ENCODE measurements at places on chromosomes 7 and 10.
A peak's percentile ranks its signal among the peaks of the same experiment; 100 is the strongest.

GRCh38 chr7:127844165-127844564 lies 187.1 kb downstream of the LRRC4 start:
- DNase-seq = no peak

DNA sequence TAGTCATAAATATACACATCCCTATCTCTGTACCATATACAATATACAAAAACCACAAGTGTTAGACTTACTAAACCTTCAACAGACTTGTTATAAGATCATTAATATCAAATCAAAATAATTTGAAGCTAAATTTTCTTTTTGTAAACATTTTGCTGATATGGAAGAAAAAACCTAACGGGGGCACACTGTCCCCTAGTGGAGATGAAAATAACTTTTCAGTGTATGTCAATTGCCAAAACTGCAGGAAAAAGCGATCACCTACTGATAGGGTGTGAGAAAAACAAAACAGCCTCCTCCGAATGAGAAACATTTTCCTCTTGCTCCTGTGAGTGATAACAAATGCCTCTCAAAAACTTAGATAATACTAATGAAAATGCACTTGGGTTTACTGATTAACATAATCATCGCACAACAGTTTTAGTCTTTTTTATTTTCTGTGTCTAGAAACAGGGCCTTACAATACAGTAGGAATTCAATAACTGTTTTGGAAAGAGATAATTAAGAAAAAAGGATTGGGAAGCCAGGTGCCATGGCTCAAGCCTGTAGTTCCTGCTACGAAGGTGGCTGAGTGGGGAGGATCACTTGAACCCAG lies 322.7 kb downstream of the CRPPA start:
- no peak for DNase-seq

GRCh38 chr7:149685455-149685854 lies 87.9 kb downstream of the ZNF467 start:
- DNase-seq = no peak

GRCh38 chr7:3397324-3397723 lies 96.3 kb downstream of the SDK1 start:
- DNase-seq = no peak

DNA sequence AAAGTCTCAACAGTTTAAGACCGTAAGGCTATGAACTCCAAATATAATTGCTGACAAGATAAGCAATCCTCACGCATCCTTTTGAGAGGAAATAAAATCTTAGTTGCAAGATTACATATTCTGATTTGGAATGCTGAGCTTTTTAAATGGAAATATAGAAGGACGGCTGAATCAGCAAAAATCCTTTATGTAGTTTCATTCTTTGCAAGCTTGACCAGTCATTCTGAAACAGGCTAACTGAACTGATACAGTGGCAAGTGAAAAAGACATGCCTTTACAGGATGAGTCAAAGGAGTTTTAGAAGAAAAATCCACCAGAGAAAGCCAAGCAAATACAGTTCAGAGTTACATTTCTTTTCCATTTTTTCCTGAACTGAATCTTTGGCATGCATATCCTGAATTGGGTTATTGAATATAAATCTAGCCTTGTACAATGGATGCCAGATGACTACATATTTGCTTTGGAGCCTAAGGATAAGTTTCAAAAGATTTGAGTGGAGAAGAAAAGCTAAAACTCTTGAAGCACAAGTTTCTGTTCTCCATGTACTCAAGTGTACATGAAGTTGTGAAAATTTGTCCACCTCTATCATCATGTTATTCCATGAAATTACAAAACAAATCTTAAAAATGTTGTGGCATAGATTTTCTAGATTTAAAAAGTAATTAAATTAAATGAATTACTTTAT lies 4.4 kb downstream of the VIM start:
- peak; percentile 39 for DNase-seq

- DNase-seq = no peak
Measured at GRCh38 chr10:21751341-21752310, 217.6 kb downstream of the MLLT10 start.

- no peak for DNase-seq
Measured at GRCh38 chr7:109834851-109835250, 1256.1 kb upstream of the LRRN3 start.

GRCh38 chr10:47339759-47340607 lies 8.2 kb upstream of the RBP3 start:
- DNase-seq = peak; percentile 5

GRCh38 chr7:108004220-108005142 lies 1.5 kb upstream of the LAMB1 start:
- no peak for DNase-seq

DNA sequence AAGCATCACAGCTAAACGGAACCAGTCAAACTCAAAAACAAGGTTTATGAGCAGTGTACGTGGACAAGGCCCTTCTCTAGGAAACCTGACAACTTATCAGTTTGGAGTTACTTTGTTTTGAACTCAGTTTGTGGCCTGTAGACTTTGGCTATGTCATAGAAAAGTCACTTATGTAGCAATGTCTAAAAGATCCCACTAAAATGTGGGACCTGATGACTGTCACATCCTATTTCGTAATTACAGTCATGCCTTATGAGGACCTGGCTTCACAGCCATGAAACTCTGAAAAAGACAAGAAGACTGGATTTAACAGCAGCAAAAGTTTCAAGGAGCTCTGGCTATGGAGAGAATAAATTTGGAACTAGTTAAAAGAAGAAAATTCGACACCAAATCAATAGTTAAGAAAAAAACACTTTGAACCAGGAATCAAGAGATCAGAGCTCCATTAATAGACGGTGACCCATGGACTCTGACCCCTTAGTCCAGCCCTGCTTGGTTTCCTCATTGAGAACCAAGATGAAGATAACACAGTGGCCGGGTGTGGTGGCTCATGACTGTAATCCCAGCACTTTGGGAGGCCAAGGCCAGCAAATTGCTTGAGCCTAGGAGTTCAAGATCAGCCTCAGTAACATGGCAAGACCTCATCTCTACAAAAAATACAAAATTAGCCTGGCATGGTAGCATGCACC lies 204.3 kb downstream of the SFMBT2 start:
- peak; percentile 94 for DNase-seq

DNA sequence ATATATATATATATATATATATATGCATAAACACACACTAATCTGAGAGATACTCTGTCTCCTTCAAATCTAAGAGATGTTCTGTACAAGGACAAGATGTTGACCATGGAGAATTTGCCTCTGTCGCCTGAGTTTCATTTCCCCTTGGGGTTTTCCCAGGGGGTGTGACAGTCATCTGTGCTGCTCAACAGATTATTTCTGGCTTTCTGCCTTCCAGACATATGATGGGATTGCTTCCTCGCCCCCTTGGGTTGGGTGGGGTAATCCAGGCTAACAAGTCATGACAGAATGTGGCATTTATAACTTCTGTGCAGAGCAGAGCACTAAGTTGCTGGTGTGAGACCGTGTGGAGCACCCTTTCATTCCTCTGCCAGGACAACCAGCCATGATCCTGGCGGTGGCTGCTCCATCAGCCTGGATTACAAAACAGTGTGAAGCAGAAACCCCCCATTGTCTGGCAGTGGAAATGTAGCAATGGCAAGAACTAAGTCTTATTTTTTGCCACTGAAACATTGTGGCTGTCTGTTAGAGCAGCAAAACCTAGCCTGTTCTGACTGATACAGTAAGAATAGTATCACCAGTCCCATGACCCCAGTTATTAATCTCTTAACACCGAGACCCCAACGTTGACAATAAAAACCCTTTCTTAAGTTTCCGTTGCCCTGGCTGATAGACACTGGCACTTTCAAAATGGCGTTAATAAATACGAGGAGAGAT lies 13.7 kb upstream of the USP6NL start:
- peak; percentile 97 for DNase-seq

GRCh38 chr7:47605816-47606575 lies 24.1 kb upstream of the TNS3 start:
- peak; percentile 63 for DNase-seq

DNA sequence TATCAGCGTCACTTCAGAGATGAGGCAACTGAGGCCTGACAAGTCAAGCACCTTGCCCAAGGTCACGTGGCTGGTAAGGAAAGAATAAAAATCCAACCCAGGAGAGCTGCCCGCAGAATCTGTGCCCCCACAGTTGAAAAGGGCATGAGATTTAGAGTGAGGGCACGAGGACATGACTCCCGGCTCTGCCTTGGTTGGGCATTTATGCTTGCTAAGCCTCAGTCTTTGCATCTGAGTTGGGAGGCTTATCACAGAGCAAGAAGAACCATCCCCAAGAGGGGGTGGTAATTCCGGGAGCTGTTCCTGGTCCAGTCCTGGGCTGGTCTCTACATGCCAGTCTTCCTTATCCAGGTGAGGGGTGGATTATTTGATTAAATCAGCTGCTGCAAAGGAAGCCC lies 37.3 kb downstream of the PLPP4 start:
- DNase-seq = no peak

GRCh38 chr10:88221010-88221973 lies 357.9 kb downstream of the PTEN start:
- DNase-seq = no peak

GRCh38 chr7:94323844-94324243 lies 70.9 kb upstream of the COL1A2 start:
- DNase-seq = no peak

DNA sequence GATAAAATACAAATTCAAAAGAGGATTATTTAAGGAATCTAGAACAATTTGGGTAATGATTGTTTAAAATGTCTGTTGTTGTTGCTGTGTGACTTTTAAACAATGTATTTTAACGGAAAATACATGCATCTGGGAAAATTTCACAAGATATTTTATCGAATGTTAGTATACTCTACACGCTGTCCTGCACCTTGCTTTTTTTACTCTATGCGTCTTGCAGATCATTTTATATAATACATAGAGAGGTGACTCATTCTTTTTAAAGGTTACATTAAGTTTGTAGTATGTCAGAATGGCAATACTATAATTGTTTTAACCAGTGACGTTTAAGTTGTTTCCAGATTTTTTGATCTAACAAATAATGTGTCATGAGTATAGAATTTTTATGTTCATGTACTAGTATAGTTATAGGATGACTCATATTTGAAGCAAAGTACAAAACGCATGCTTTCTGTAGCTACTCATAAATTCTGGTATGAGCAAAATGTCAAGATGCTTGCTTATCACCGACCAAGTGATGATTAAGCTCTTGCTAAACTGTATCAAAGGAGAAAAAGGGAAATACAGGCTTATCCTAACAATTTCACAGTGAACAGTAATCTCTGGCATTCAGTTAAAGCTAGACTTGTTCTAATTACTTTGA lies 4.9 kb downstream of the DKK1 start:
- no peak for DNase-seq

DNA sequence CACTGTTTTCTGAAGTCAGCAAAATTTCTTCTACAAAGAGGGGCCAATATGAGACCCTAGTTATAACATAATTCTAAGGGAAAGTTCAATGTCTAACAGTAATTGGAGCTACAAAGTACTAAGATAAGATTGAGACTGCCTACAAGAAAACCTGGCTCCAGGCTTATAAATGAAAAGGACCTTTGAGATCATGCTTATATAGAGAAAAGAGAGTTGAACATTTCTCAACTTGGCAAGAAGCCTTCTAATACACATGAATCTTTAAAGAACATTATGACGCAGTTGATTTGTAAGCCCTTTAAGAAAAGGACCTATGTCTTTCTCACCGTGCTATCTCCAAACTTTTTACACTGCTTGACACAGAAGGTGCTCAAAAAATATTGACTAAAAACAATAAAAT lies 87.9 kb downstream of the TPK1 start:
- DNase-seq = no peak

DNA sequence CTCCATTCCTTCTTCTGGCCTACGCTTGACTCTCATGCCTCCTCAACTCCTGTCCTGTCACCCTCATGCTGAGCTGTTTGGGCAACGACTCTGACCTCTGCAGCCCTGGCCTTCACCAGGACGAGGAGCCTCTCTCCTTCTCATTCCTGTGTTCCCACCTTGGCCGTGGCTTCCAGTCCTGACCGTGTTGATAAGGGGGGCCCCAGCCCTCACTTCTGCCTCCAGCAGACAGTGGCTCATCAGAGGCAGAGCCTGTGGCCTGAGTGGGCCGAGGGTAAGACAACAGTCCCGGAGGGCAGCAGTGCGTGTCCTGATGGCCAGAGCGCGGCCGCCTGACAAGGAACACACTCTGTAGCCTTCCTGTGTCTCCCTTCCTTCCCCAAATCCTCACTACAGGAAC lies 61.7 kb upstream of the UBE3C start:
- DNase-seq = no peak

DNA sequence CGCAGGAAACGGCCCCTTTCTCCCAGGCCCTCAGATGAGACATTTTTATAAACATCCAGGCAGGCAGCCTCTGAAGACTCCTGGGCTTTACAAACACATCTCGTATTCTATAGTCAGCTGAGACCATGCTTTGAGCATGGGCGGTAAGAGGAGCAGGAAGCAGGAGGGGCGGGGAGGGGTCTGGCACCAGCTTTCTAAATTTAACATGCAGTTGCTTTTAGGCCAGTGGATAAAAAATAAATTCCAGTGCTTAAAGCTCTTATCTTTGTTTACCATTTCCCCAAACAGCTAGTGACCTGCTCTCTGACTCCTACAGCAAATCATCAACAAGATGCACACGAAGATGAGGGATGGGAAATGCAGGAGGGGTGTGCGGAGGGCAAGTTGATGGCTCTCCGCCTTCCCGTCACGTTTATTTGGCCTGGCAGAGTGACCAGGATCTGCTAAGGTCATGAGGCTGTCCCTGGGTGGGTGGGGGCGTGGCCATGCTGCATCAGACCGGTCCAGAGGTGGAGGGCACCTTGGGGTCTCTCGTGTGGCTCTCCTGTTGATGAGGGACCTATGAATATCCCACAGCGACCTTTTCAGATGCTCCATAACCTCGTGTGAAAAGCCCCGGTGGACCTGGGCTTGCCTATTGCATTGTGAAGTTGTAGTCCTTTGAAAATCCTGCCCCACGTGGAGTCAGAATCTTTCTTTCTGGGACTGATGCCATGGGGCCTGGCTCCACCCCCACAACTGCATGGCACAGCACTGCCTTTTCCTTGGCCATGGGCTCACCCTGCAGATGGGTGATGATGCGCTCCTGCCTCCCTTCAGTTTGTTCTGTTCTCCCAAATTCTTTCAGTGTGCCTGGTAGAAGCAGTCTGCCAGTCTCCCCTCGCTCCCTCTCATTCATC lies 67.5 kb downstream of the PARP12 start:
- DNase-seq = no peak

DNA sequence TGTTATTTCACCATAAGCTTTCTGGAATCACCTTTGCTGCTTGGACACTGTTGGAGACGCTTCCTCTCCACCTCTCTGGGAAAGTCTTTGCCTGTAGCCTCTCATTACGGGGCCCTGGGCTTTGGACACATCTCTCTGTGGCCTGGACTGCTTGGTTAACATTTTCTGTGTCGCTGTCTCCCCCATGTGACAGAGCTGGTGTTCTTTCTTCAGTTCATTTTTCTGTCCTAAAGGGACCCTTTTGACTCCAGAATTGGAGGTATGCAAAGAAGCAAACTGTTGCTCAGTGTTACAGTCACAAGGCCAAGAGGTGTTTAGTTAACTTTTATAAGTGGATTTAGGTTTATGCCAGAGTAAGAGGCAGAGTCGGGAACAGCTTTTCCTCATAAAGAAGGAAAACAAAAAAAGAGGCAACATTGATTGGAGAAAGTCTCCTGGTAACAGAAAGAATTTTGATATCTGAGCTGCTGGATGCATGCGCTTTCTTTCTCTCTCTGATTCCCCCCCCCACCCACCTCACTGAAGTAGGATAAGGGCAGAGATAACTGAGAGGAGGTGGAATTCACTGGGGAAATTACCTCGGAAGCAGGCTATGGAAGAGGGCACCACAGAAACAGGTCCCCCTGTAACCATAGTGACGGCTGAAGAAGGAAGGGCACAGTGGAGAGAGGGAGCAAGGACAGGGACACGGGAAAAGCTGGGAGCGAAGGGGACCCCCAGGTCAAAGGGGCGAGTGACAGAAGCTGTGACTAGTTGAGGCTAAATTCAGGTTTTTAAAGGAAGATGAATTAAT lies 57.8 kb downstream of the LGI1 start:
- no peak for DNase-seq

GRCh38 chr10:72335394-72336258 lies 19.1 kb downstream of the DNAJB12 start:
- no peak for DNase-seq
